ENCODE measurements at places on chromosomes 4 and X.

DNA sequence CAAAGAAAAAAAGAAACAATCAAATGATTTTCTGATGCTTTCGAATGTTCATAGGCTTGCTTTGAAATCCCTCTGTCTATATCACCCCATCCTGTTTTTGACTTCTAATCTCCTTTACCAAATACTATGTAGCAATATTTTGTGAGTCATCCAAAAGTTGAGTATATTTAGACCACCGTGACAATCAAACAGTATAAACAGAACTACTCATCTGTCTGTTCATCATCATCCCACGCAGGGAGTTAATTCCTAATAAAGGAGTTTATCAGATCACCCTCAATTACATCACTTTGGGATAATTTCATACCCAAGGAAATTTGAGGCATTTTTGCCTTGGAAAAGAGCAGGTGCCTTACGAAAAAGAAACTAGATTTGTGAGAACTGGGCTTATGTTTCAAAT lies 212.9 kb downstream of the CBR4 start:
- DNase-seq, result no peak

GRCh38 chrX:38717871-38718270 lies 83.4 kb upstream of the MID1IP1 start:
- DNase-seq, result no peak

DNA sequence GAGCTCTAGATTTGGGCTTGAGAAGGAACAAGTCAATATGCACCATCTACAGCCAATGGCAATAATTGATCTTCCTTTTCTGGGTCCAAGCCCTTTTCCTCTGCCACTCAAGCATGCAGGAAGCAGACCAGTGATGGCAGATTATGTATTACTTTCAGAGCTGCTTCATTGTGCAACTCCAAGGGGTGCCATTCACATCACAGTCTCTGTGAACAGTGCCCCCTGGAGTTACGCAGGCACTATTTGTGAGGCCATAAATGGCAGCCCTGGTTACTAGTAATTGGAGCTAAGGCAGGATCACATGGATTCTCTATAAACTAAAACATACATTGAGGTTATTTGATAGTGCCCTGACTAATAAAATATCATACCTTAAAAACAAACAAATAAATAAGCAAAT lies 313.4 kb upstream of the SLC7A11 start:
- DNase-seq, result no peak

DNA sequence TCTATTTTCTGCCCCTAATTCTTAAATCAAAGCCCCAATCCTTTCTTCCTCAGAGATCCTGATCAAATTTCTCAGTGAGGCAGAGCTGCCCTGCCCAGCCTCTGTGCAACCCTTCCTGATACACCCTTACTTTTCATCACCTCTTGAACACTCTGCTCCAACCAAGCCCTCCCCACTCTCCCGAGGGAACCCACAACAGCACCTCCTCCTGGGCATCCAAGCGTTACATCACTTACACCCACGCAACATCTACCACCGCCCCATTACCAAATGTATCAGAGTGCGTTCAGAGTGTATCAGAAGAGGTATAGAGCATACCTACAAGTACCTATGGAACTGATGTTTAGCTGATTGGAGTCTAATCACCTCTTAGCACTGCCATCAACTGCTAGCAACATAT lies 186.5 kb downstream of the RAP1GDS1 start:
- DNase-seq, result no peak

- DNase-seq, result no peak
Observed at GRCh38 chrX:13681595-13681994, 7.3 kb upstream of the RAB9A start.

GRCh38 chr4:108210989-108211835 lies 42.5 kb upstream of the LEF1 start:
- DNase-seq, result no peak

DNA sequence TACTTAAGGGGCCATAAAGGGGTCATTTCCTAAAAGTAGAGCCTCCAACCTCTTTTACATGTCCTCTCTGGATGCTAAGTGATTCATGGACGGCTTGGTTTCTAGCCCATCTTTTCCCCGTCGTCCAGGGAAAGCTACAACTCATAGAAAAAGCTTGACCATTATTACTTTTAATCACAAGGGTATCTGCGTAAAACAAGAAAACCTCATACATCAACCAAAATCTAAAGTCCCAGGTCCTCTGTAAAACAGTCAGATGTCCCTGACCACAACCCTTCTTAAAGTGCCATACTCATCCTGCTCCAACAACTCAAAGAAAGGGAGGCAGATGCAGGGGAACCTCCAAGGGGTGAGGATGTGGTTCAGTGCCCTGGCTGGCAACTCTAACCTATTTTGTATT lies 29.6 kb downstream of the ADGRA3 start:
- DNase-seq, result no peak

DNA sequence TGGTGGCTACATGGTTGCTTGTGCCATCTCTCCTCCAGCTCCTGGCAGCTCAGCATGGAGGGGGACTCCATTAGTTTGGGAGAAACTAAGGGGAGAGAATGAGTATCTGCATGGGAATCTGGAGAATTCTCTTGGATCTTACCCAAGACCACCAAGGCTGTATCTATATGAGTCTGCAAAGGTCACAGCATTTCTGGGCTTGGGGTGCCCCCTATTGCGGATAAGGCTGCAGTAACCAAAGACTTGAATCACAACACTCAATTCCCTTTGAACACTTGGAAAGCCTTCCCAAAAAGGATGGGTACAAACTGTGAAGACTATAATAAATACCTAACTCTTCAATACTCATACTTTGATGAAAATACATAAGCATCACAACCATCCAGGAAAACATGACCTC lies 623.5 kb upstream of the NR3C2 start:
- no peak for DNase-seq

DNA sequence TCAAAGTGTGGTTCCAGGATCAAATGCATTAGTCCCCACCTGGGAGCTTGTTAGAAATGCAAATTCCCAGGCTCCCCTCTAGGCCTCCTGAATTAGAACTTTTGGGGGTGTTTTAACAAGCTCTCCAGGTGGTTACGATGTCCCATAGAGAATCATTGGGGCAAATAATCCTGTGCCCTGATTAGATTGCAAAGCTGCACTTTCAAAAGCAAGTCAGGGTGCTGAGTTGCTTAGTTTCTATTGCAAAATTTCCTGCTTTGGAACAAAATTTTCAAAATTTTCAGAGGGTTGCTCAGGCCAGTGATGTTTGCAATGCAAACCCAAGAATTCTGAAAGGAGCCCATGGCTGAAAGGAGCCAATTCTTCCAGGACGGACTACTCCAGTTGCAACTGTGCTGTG lies 71.0 kb downstream of the MGST2 start:
- DNase-seq, result no peak

GRCh38 chr4:142440093-142440492 lies 406.0 kb downstream of the INPP4B start:
- no peak for DNase-seq

DNA sequence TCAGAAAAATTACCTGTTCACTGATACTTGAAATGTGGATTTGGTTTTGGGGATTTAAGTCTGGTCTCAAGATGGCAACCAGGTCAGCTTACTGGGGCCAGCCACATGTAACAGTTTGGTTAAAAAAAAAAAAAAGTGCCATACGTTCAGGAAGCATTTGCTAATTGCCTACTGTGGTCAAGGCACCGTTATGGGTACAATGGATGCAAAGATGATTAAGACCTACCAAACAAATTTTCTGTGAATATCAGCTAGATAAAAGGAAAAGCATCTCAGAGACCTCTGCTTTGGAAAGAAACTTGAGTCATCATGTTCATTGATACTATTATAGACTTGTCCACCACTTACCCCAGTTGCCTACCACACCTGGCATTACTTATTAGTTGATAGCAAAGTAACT lies 80.9 kb downstream of the FNIP2 start:
- no peak for DNase-seq

DNA sequence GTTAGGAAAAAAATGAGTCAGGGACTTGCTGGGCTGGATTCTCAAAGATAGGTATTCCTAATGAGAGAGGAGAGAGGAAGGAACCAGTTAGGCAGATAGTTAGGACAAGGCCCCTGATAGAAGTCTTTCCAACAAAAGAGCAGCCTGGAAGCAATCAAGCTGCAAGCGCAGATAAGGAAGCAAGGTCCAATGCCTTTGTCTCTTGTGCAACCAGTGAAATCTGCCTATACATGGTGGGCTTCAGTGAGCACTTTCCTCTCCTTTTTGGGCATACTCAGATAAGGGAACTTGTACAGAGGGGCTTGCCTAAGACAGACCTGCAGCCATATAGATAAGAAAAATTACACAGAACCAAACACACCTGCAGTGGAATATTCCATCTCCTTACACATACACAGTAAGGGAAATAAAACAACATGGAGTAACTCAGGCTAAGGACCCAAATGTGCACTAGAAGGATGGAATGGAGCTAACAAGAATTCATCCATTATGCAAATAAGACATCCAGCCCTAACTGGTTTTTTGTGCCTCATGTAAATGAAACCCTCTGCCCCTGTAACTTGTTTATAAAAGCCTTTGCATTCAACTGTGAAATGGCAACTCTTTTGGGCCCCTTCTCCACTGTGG lies 68.8 kb downstream of the PCDH18 start:
- DNase-seq, result no peak

GRCh38 chr4:88091378-88091777 lies 67.1 kb downstream of the ABCG2 start:
- DNase-seq, result no peak

- no peak for DNase-seq
Observed at GRCh38 chr4:78058591-78059523, 1.7 kb downstream of the FRAS1 start.
